ENCODE measurements at places on chromosomes 3 and 15.
A peak's percentile ranks its signal among the peaks of the same experiment; 100 is the strongest.

- DNase-seq, result no peak
Measured at GRCh38 chr15:76312540-76313174, 1.4 kb upstream of the ETFA start.

DNA sequence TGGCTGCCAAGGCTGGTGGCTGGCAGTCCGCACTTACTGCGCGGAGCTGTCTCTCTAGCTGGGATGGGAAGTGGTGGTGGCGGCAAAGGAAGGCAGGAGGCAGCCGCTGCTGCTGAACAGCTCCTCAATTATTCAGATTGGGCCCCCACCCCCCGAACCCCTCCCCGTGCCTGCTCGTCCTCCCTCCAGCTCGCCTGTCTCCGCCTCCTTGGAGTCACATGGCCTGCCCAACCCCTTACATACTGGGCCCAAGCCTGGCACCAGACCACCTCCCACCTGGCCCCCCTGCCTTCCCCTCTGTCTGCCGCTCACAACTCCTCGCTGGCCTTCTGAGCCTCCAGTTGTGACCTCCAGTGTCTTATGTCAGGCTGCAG is at the start of gene SLC7A14:
Gene SLC7A14, minus strand, starts transcription at position 139 of the 374 bp plus-strand sequence. CDS start 59,139 bp downstream, outside the sequence.
- peak; percentile 49 for DNase-seq

- no peak for DNase-seq
Measured at GRCh38 chr3:19107719-19108118, 40.6 kb upstream of the KCNH8 start.

DNA sequence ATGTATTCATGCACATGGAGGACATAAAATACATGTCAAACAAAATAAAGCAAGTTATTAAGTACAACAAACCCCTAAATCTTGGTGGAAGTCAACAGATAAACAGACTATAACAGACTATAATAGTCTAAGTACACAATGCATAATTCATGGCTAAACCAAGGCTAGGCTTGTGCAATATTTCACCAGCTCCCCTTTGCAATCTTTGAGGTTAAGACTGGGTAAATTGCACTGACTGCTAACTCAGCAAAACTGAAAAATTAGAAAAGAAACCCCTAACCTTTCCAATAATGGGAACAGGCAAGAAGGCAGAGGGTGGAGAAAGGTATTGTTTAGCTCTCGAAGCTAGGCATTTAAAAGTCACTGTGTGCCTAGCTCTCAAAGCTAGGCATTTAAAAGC is 304.9 kb upstream of the WNT5A start:
- DNase-seq, result no peak

GRCh38 chr3:195511136-195511535 is 32.0 kb downstream of the PPP1R2 start:
- no peak for DNase-seq

DNA sequence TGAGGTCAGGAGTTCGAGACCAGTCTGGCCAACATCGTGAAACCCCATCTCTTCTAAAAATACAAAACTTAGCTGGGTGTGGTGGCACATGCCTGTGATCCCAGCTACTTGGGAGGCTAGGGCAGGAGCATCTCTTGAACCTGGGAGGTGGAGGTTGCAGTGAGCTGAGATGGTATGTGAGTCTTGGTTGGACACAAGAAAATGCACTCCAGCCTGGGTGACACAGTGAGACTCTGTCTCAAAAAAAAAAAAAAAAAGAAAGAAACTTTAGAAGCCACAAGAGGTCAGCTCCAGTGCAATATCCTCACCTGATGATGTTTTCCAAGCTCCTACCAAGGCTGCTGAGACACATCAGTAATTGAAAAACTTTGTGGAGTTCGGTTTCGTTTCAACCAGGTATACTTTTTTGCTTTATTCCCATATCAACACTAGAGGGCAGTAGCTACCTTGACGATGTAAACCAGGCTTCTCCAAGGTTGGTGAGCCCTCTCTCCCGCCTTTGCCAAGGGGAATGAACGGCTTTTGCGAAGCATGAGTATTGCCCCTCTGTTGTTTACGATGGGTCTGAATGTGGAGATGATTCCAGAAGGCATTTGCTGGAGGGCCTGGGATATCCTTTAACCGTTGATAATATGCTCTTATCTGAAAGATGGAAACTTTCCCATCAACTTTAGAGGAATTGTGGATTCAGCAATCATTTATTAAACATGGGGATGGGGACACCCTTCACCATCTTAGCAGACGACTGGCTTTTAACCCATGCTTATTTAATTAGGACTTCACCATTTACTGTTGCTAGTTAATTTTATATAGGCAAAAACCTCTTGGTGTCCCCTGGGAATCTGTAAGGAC is 202.8 kb downstream of the SV2B start:
- no peak for DNase-seq

DNA sequence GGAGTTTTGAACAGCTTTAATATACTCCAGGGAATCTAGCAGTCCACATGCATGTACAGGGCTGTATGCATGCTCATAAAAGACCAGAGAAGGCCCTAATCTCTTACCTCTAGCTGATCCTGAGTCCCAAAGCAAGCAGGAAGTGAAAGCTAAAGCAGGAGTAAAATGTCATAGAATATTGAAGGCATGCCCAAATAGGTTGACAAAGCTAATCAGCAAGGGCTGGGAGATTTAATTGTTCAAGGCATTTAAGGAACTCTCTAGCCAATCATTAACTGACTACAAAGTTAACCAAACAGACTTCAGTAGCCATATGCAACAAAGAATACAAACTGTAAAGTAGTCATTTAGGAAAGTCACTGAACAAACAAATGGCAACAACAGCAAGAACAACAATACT is 85.8 kb upstream of the KBTBD8 start:
- no peak for DNase-seq

Measured in amygdala (tissue), 56 donors.